Large intestine (tissue), 12 donors: ENCODE measurements at places on chromosomes 7 and 10.

- DNase-seq, result no peak
Measured at GRCh38 chr7:44995555-44996493, 4.2 kb upstream of the CCM2 start.

DNA sequence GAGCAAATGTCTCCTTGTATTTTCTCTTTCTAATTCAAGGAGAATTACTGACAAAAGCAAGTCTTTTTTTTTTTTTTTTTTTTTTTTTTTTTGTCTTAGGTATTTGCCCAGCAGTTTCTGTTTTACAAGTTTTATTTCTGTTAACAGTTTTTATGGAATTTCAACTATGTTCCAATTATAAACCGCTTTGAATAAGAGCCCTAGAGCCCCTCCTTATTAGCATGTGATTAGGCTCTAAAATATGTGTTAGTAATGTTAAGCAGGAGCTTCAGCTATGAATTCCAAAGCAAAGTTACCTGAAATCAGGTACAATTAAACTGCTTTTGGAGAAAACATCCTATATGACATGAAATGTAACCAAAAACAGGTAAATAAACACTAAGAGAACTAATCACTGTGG, 997.0 kb upstream of the POT1 start:
- no peak for DNase-seq

DNA sequence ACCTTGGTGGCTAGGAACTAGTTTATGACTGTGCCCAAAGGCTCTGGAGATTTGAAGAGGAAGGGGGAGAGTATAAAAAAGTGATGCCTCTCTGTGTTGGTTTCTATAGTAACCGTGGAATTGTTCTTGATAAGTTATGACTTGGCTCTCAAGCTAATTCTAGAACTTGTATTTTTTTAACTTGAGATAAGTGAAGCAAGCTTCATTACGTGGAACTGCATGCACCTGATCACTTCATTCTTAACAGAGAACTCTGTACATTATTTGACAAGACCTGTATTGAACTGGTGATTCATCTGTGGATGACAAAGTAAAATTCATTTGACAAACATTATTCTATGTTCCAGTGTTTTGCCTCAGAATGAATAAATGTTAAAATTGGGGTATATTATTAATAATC, 1452.2 kb downstream of the REEP3 start:
- no peak for DNase-seq

DNA sequence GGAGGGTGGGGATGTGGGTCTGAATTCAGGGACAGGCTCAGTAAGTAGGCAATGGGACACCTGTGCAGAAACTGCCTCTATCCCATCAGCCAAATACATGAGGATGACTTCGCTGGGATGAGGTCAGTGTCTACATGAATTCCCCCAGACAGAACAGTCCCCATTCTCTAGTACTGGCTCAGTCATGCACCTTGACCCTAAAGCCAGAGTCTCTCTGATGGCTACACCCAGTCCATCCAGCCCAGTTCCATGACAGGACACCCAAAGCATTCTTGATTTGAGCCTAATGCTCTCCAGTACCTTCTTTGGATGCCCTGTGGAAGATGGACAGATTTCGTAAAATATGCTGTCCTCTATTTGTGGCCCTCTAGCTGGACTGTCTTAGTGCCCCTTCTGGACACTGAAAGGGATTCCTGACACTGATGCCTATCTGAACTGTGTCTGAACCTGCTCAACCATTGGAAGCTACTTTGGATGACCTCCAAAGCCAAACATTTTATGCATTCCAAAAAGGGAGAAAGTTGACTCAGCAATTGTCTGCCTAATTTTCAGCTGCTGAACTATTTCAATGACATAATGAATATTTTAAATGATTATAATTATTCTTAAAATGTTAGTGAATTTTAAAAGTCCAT, 14.6 kb downstream of the SFRP4 start:
- no peak for DNase-seq

DNA sequence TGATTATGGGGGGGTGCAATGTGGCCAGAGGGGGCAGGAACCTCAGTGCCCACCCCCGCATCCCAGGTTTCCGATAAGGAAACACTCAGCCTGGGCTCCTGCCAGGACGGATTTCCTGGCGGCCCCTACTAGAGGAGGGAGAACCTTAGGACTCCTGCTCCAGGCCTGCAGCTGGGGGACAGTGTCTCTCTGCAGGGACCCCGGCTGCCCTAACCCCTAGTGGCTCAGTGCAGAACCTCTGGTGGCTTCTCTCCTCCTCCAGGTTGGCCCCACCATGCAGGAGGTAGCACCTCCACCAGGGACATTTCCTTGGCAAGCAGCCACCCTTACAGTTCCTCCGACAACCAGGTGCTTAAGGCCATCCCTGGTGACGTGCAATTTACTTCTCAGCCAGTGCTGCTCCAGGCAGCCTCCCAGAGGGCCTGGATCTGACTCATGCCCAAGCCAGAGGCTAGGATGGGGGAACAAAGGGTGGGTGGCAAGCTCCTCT, 31.9 kb downstream of the SH2B2 start:
- DNase-seq, result no peak

GRCh38 chr10:60646966-60647796, 131.1 kb upstream of the CDK1 start:
- peak; percentile 44 for DNase-seq

- DNase-seq, result no peak
Measured at GRCh38 chr7:10604128-10604527, 369.5 kb upstream of the PHF14 start.

DNA sequence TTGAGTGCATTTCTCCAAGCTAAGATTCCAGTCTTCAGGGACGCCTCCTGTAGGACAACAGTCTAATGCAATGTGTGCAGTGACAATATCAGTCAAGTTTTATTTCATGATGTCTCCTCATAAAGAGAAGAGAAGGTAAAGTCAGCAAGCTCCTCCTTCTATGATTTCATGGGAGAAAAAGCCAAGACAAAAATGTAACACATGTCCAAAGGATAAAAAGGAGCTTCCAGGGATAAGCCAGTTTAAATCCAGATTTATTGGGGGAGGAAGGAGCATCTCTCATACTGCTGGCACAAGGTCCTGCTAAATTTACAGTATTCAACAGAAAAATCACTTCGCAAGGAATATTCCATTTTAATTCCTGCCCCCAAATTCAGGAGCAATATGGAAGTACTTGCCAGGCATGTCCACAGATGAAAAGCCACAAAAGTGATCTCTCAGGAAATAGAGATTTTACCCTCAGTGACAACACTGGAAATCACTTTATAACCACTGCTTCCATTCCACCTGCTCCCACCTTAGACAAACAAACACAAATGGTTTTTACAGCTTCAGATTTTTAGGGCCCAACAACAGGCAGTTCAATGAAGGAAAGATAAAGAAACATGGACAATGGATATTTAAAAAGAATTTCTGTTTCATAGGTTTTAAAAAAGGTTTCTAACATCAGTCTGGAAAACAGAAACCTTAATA, 677.5 kb upstream of the C7orf33 start:
- no peak for DNase-seq

- DNase-seq, result peak; percentile 69
Measured at GRCh38 chr7:22123139-22123538, 177.4 kb upstream of the CDCA7L start.

- DNase-seq, result no peak
Measured at GRCh38 chr7:72538856-72539255, 126.7 kb upstream of the CALN1 start.

DNA sequence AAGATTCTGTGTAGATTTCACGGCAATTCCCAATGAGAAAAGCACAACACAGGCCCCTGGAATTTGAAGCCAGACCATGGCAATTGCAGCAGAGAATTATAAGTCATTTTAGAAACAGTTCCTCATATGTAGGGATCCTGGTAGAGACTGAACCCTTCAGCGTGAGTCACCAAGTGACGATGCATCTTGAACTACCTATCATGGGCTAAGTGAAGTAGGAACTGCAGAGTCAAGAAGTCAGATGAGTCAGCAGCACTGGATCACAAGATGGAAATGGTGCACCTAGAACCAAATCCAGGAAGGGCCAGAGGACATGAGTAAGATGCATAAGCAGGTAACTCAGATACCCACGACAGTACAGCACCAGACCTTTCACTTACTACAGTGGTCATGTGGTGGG, 140.0 kb upstream of the TPK1 start:
- no peak for DNase-seq

DNA sequence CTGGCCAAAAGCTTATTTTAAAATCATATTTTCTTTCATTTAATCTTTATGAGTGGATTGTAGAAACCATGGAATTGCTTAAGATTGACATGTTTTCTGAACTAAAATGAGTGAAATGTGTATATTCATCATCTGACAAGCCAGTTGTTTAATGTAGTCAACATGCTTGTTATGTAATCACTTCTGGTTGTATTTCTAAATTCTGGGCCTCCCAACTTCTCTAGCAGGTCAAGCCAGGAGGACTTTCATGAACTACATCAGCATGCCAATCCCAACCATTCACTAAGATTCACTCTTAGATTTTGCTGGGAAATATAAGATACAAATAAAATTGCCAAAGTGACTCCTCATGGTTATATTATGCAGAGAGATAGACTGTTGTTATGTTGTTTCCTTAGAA, 21.1 kb upstream of the MAP3K8 start:
- DNase-seq, result no peak

- peak; percentile 54 for DNase-seq
Measured at GRCh38 chr7:85154282-85154937, 32.4 kb downstream of the SEMA3D start.

GRCh38 chr7:25714013-25714412, 438.0 kb upstream of the NFE2L3 start:
- DNase-seq, result no peak

GRCh38 chr10:131183546-131184045, 127.9 kb downstream of the TCERG1L start:
- DNase-seq, result no peak

GRCh38 chr10:9450801-9451200, 1396.3 kb downstream of the GATA3 start:
- DNase-seq, result no peak

GRCh38 chr10:33886299-33886698, 551.8 kb upstream of the NRP1 start:
- no peak for DNase-seq

- no peak for DNase-seq
Measured at GRCh38 chr7:139784648-139785047, 6.8 kb upstream of the HIPK2 start.
